ENCODE measurements at places on chromosomes 13 and 19. TPM values are rescaled to one million over a fixed set of nuclear protein-coding genes. Genes with fewer than 3 reads are reported as not detected.
A peak's percentile ranks its signal among the peaks of the same experiment; 100 is the strongest.

DNA sequence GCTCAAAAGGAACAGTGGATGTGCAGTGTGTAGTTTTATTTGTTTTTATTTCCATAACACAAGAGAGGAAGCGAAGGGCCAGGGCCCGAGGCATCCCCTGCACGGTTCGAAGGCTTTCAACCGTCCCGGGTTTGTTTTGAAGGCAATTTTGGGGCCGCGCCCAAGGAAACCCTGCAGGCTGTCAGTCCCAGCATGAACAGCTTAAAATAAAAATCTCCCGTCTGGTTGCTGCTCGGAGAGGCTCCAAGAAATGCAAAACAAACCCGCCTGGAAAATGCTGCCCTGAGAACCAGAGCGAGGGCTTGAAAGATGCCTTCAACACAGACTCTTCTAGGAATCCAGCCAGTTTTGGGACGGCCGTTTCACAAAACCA, 16.0 kb downstream of the LSM4 start:
- no peak for ATAC-seq

DNA sequence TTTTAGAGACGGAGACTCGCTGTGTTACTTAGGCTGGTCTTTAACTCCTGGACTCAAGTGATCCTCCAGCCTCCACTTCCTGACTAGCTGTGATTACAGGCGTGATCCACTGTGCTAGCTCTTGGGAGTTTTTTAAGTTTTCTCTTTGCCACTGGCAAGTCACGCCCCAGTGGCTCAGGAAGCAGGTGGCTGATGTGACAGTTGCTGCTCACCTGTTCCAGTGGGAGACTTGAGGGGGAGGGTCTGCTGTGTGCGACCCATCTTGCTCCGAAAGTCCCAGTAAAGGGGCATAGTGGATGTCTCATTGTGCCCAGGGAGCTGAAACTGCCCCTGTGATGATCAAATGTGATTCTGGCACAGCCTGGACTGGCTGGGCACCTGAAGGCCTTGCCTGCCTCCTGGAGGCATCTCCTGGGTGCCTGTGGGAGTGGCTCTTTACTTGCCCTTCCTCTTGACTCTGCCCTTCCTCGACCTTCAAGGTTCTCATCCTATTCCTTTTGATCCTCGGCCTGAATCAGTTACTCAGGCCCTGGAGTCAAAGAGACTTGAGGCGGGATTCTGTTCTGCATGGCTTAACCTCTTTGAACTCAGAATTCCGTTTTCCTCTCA, 7.8 kb downstream of the SMARCA4 start:
- peak; percentile 49 for ATAC-seq

- no peak for ATAC-seq
Observed at GRCh38 chr19:18611327-18612050, 1.2 kb upstream of the TMEM59L start.

DNA sequence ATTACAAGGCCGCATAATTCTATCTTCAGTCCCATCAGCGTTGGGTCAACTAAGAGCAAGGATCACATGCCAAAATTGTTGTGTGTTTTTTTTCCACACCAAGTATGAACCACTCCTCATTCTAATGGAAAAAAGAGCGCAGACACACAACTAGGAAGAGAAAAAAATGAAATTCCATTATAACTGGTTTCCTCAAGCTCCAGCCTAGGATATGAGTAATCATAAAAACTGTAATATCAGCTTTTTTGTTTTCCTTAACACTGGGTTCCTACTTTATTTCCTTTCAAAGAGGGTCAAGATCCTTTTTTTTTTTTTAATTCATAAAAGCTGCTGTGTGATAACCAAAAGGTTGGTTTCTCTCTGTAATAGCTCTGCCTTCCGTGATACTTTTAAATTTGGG, 19.4 kb downstream of the TSHZ3 start:
- no peak for ATAC-seq

DNA sequence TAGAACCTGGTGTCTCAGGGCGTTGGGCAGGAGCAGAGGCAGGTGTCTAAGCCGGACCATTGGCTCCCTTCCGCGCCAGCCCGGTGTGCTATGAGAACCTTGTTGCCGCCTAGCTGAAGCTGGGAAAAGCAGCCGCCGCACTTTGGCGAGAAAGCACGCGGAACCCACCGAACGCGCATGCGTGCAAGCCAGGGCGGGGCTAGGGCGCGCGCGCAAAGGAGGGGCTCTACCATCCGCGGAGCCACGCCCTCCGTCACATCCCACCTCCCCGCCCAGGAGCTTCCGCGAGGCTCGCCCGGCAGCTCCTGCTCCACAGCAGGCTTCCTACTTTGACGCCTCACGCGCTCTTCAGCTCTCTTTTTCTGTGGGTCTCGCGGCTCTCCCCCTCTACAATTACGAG, 51.3 kb downstream of the WDR87 start:
- peak; percentile 46 for ATAC-seq

DNA sequence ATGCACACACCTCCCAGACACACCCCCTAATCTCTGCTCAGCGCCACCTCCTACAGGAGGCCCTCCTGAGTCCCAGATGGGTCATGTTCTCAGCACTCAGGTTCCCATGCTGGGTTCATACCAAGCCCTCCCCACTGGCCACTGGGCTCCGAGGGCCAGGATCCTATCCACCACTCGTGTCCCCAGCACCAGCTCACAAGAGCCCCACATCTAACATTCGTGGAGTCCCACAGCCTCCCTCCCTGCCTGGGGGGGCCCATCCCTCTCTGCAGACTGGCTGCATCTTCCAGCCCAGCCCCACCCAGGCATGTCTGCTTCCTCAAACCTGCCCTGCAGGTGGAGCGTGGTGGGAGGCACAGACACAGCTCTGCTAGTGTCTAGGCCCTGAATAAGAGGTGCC, 227.4 kb downstream of the TUBA3C start:
- no peak for ATAC-seq

- peak; percentile 30 for ATAC-seq
Observed at GRCh38 chr13:40247845-40248244, 418.6 kb downstream of the FOXO1 start.

GRCh38 chr13:96527497-96527896, 437.6 kb downstream of the HS6ST3 start:
- ATAC-seq: no peak

DNA sequence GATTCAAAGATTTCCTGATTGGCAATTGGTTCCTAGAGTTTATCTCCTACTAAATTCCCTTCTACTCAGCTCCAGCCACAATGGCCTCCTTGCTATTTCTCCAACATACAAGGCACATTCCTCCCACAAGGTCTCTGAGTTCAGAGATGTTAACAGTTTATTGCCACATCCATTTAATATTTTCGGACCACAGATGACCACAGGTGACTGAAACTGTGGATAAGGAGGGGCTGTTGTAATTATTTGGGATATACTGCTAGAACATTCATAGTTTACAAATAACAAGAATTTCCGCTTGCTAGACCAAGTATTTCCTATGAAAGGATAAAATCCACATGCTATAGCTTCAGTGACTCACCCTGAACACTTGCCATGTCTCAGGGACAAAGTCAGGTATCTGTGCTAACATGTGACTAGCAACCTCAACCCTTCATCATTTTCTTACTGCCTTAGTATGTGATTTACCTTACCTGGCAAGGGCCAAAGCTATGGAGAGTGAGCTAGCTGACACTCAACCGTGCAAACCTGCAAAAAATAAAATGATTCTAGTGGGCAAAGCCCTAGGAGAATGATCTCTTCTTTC, 117.7 kb downstream of the TBC1D4 start:
- peak; percentile 89 for ATAC-seq

DNA sequence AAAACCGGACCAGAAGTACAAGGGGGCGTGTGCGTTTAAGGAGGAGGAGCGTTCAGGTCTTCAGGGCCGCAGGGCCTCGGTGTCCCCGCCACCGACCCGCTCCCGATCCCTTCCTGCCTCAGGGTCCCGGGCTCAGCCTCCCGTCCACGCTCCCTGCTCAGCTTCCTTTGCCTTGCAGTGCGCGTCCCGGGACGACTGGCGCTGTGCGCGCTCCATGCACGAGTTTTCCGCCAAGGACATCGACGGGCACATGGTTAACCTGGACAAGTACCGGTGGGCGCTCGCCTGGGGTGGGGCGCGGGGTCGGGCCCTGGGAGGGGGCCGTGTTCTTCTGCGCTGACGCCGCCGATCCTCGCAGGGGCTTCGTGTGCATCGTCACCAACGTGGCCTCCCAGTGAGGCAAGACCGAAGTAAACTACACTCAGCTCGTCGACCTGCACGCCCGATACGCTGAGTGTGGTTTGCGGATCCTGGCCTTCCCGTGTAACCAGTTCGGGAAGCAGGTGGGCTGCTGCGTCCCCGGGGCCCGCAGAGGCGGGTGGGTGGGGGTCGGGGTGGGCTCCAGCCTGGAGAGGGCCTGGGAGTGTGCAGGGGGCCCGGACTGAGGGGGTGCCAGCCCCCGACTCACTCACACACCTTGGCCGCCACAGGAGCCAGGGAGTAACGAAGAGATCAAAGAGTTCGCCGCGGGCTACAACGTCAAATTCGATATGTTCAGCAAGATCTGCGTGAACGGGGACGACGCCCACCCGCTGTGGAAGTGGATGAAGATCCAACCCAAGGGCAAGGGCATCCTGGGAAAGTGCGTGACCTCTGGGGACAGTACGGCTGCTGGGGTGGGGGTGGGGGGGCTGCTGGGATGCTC, 1.4 kb downstream of the GPX4 start:
- no peak for ATAC-seq

DNA sequence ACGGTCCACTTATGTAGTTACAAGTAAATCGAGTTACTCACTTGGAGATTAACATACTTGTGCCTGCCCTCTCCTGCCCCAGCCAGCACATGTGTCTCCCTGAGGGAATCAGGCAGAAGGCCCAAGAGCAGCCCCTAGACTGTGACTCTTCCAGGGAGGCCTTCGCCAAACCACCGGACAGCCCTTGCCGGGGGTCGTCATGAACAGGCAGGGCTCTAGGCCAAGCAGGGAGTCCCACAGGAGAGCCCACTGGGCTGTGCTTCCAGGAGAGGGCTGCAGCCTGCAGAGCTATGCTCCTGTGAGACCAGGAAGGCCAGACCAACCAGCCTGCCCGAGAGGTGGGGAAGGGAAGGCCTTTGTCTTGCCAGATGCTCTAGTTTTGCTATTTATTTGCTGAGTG, 283.3 kb downstream of the FOXO1 start:
- ATAC-seq: peak; percentile 65

- no peak for ATAC-seq
Observed at GRCh38 chr13:76289558-76289957, 596.6 kb downstream of the KCTD12 start.

GRCh38 chr13:94113245-94113644, 366.2 kb downstream of the DCT start:
- ATAC-seq: no peak

DNA sequence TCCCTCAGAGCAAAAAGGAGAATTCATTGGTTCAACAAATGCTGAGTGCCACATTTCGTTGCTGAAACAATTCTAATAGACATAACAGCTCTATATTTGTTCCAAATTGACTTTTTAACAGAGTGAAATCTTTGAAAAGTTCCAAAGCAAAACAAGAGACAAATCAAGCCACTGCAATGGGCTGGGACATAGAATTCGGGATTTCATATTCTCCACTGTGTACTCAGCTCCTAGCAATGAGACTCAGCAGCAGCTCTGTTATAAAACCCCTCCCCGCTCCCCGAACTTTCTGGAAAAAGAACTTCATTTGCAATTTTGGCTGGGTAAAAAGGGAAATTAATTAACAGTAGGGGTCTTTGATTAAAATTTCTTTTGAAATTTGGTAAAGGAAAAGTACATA, 11.3 kb downstream of the RFX2 start:
- no peak for ATAC-seq

DNA sequence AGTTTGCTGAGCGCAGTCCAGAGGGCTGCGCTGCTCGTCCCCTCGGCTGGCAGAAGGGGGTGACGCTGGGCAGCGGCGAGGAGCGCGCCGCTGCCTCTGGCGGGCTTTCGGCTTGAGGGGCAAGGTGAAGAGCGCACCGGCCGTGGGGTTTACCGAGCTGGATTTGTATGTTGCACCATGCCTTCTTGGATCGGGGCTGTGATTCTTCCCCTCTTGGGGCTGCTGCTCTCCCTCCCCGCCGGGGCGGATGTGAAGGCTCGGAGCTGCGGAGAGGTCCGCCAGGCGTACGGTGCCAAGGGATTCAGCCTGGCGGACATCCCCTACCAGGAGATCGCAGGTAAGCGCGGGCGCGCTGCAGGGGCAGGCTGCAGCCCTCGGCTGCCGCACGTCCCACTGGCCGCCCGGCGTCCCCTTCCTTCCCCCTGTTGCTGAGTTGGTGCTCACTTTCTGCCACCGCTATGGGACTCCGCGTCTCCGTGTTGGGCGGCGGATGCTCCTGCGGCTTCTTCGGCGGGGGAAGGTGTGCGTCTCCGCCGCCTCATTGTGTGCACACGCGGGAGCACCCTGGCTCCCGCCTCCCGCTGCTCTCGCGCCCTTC, 772 bp downstream of the GPC6 start:
- ATAC-seq: no peak

DNA sequence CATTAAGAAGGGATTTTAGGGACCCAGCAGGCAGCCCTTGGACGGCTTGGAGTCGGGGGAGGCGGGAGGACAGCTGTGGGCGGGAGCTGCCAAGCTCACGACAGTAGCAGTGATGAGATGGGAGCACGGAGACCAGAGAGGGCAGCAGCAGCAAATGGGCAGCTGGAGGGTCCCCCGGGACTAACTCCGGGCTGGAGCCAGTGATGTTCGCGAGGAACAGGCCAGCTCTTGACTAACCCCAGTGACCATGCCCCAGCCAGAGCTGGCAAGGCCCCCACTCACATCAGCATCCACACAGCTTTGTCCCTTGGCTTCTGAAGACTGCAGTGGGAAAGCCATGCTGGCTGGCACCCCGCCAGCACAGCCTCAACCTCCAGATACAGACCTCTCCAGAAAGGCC, 81.9 kb downstream of the RAB20 start:
- no peak for ATAC-seq

DNA sequence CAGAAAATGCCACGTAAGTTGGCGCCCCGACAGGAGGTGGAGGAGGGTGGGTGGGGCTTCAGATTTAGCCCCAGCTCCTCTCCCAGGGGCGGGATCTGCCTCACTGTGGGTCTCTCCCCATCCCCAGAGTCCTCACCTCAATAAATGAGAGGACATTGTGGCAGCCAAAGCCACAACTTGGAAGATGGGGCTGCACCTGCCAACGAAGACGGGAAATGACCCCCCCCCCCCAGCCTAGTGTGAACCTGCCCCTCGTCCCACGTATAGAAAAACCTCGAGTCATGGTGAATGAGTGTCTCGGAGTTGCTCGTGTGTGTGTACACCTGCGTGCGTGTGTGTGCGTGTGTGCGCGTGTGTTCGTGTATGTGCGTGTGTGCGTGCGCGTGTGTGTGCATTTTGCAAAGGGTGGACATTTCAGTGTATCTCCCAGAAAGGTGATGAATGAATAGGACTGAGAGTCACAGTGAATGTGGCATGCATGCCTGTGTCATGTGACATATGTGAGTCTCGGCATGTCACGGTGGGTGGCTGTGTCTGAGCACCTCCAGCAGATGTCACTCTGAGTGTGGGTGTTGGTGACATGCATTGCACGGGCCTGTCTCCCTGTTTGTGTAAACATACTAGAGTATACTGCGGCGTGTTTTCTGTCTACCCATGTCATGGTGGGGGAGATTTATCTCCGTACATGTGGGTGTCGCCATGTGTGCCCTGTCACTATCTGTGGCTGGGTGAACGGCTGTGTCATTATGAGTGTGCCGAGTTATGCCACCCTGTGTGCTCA, 1.5 kb upstream of the TRAPPC5 start:
- peak; percentile 47 for ATAC-seq

GRCh38 chr19:5207806-5208205, 132.8 kb downstream of the PTPRS start:
- ATAC-seq: peak; percentile 21

- ATAC-seq: no peak
Observed at GRCh38 chr13:18944501-18945068, 237.0 kb downstream of the TUBA3C start.

LILRB3 gene
- total RNA-seq: 0.72 TPM

C1QTNF9B gene
- not detected for total RNA-seq

TNNI3 gene
- total RNA-seq: not detected

SHISA2 gene
- 0.16 TPM for total RNA-seq

KIR3DL1 gene
- not detected for total RNA-seq

SCGB2B2 gene
- 0.32 TPM for total RNA-seq

LAIR1 gene
- 1.5 TPM for total RNA-seq

PLPP2 gene
- 12.3 TPM for total RNA-seq

Data from esophagus mucosa (tissue), 1 donor.